CD4-positive, alpha-beta T cell treated with Interleukin-4 for 1 hour (primary cell): ENCODE measurements at places on chromosomes 11 and 22.

DNA sequence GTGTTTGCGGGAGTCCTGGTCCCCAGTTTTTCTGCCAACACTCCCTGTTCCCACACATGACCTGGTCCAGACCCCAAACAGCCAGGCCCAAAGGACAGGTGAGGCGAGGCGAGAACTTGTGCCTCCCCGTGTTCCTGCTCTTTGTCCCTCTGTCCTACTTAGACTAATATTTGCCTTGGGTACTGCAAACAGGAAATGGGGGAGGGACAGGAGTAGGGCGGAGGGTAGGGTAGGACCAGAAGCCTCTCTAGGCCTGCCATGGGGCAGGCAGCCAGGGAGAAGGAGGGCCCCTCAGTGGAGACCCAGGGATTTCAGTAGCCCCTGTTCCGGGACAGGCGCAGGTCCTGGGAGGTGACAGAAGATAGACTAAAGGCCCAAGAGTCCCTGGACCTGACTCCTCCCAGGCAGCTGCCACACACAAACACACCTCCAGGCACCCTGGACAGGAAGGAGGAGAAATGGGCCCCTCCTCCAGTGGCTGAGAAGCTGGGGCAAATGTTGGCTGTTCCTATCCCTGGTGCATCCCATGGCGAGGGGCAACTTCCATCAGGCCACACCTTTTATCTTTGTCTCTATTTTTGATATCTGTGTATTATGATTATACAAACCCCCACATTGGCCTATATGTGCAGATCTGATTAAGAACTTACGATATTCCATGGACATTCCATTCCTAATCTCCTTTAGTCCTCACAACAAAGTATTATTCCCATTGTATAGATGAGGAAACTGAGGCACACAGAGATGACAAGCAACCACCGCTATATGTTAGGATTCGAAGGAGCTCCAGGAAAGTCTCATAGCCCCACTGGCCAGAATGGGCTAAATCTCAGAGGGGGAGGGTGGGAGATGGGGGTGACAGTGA, 626 bp upstream of the F2 start:
- DNase-seq, result no peak

- DNase-seq, result no peak
Measured at GRCh38 chr11:96282625-96283220, 60.3 kb downstream of the MAML2 start.

DNA sequence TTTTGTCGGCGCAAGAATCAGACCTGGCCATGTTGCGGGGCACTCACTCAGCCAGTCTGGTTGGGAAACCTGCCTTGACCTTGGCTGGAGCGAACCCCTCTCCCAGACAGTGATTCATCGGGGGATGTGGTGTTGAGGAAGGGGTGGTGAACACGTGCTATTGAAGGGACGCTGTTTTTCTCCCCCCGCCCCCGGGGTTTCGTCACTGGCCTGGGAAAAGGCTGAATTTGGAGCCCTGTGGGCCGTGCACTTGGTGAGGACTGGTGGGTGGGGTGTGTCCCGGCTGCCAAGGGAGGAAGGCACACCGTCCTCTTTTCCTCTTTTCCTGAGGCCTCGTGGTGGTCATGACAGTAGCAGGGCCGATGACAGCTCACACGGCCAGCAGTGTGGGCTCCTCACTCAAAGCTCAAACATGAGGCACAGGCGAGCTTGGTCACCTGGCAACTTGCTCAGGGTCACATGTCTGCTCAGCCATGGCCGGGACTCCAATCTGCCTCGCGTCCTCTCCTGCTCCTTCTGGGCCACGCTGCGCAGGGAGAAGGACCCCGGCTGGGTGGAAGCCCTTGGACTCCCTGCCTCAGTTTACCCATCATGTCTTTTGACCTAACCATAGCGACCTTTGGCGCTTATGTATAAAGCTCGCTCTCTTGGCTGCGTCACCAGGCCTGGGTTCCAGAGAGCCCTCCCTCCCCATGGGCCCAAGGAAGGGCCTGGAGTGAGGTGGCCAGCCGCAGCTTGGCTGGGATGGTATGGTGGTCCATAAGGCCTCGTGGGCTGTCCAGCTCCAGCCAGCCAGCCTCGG, 49.4 kb downstream of the SMIM38 start:
- DNase-seq, result no peak

DNA sequence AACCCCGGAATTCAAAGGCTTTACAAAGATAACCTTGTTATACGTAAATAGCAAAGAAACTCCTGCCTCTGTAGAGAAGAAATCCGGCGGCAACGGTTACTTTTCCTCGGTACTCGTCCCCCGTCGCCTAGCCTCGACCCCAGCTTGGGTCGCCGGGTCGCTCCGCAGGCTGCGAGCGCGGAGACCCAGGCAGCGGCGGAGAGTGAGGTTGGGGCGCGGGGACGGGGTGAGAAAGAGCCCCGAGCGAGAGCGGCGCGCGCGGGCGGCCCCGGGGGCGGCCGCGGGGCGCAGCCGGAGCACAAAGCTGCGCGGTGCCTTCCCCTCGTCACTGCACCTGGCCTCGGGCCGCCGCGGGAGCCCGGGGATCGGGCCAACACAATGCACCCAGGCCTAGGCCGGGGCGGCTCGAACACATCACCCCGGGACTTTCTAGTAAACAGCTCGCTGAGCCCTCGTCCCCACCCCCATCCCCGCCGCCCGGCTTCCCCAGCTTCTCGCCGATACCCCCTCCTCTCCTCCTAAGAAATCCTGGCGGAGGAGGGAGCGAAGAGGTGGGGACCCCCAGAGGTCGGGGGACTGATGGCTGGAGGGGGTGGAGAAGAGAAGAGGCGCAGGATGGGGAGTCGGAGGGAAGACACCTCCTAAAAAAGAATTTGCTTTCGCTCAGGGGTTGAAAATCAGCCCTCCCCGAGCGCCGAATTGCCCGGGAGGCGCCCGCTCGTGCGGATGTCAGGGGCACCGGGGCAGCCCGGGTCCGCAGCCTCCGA, 845 bp downstream of the MPPED2 start:
- DNase-seq, result no peak

- DNase-seq, result no peak
Measured at GRCh38 chr11:16678466-16679116, 59.9 kb upstream of the C11orf58 start.

- DNase-seq, result no peak
Measured at GRCh38 chr11:69765498-69765995, 9.6 kb downstream of the FGF4 start.

DNA sequence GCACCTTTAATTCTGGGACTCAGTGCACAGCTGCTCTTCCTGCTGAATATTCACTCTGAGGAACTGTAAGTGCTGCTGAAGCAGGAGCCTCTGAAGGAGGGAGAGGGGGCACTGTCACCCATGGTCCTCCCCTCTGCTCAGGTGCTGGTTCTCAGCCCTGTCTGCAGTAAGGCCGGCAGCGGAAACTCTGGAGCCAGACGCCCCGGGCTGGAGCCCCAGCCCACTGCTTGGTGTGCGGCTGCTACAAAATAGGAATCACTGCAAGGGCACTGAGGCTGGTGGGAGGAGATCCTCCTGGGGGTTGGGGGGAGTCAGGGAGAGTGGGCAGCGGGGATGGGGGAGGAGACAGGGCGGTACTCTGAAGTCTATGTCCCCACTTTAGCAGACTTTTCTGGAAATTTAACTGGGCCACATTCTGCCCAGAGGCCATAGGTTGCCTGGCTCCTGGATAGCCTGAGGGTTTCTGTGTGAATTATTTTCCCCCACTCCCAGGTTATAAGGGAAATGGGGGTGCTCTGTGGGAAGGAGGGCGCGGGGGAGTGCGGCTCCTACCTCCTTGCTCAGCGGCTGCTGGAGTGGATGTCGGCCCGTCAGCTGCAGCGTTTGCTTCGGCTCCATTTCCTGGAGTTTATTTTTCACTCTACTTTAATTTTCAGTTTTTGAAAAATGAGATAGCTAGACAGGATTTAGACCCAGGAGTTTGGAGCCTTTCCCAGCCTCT, 33.6 kb downstream of the TBC1D22A start:
- DNase-seq, result no peak
